ENCODE measurements at places on chromosomes 2 and 18.

DNA sequence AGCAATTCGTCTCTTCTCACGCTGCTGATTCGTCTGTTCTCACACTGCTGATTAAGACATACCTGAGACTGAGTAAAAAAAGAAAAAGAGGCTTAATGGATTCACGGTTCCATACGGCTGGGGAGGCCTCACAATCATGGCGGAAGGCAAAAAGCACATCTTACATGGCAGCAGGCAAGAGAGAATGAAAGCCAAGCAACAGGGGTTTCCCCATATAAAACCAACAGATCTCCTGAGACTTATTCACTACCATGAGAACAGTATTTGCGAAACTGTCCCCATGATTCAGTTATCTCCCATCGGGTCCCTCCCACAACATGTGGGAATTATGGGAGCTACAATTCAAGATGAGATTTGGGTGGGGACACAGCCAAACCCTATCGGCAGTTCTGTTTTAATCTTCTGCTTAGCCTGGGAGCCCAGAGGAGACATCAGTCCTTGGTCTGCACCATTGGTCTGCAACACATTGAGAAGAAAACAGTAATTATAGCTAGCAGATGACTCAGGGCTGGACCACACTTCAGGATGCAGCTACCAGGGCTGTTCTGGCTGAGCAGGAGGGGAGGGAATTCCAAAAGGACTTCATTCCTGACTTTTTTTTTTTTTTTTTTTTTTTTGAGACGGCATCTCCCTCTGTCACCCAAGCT is 69.4 kb downstream of the CABLES1 start:
- no peak for DNase-seq

GRCh38 chr2:231039821-231040364 is 2.6 kb downstream of the C2orf72 start:
- DNase-seq: no peak

GRCh38 chr2:113209011-113209645 is 35.4 kb downstream of the PSD4 start:
- DNase-seq: no peak

- no peak for DNase-seq
Observed at GRCh38 chr2:222754324-222754930, 83.0 kb downstream of the MOGAT1 start.

DNA sequence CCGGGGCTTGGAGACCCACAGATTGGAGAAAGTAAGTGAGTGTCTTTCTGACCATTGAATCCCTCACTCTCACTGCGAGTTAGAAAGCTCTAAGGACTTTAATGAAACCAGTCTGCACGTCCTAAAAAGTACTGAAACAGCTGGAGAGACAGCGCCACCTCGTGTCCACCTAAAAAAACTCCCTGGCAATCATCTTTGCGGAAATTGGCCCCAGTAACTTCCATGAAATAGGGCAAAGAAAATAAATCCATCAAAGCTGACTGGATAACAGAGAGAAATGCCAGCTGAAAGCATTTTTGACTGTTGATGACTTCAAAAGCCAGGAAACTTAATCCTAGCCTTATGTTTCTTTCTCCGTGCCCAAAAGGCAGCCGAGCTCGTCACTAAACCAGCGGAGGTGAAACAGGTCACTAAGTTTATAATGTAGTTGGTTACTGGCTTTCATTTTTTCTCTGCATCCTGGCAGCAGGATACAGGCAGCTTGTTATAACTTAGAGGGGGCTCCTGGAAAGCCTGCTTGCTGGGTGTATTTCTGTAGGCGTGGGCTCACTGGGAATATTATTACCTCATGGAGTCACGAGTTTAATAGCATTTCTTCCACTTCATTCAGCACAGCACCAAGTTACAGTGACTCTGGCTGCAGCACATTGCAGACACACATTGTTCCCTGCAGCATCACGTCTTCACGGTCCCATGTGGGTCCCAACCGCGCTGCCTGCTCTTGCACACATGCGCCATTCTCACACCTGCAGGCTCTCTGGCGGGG is 266.5 kb downstream of the HRH4 start:
- DNase-seq: peak; percentile 80

DNA sequence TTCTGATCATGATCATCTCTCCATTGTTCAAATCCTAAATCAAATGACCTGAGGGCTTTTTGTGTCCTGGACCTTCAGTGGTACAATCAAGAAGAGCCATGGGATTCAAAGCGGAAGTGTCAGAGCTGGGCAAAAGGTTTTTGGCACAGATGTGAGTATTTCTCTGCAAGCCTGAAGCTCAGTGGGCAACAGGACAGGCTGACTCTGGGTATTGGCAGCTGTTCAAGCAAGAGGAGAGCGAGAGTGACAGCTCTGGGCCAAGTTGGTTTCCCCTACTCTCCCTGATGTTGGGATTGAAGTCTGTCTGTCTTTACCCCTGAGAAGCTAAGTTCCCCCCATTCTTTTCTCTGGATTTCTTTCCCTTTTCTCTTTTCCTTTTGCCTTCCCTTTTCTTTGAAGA is 33.3 kb downstream of the DSEL start:
- no peak for DNase-seq

DNA sequence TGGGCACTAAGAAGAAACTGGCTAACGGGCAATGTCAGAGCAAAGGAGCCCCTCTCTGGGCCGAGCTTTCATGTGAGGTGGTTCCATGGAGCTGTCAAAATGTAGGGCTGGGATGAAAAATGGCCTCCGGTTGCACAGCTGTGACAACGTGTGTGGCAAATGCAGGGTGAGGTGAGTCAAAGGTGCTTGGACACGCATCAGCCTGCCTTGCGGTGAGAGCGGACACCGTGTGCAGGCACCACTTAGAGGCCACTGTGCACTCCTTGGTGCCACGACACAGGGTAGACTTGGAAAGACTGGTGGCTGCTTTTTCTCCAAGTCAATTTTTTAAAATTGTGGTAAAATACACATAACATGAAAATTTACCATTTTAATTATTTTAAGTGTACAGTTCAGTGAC is 195.4 kb downstream of the ZBTB7C start:
- DNase-seq: no peak

DNA sequence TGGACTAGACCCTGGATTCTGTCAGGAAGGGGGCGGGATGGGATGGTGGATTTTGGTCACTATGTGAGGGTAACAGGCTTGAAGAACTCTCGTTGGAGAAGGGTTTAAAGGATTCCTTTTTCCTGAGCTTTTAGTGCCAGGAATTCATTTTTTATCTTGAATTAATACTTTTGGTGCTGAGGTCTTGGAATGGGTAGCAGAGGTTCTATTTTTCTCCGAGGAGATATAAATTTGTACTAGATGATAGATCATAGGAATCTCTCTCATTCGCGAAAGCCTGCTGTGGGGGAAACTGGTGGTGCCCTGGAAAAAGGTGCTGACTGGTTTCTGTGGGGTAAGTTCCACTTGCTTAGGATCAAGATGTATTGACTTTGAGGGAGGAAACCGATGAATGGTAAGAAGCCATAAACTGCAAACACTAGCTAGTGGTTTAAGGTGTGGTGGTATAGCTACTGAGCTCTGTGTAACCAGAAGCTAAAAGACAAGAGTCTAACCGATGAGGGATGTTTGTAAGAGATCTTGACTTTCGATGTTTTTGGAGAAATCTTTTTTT is 706 bp downstream of the AGPS start:
- peak; percentile 35 for DNase-seq

DNA sequence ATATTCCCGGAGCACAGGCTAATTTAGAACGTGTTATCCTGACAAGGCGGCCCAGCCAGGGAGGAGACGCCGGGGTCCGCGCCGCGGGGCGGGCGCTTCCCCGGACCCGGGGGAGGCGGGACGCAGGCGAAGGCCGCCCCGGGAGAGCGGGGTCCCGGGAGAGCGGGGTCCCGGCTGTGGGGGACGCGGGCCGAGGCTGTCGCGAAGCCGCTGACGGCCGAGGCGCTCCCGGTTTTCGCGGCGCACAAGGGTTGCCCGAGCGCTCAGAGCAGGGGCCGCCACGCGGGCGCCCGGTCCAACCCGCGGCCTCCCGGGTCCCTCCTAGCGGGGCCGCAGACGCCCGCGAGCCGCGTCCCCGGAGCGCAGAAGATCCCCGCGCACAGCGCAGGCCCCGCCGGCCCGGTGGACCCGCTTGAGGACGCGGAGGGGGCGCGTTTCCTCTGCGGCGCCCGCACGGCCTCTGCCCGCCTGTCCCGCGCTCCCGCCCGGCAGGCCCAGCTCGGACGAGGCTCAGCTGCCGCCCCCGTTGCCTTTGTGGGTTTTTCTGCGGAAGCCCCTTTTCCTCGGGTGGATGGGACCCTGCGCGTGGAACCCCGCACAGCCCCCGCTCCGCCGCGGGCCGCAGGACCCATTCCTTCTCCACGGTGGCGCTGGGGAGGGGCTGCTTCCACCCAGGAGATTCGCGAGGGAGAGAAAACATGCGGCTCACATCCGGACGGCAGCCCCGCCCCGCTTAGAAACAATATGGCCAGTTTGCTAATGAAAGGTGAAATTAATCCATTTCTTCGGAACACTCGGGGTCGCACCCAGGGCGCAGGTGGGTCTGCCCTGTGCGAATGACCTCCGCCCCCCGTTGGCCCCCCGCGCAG is 9.6 kb upstream of the KCNG2 start:
- DNase-seq: no peak

- DNase-seq: no peak
Observed at GRCh38 chr2:149686136-149687051, 98.8 kb upstream of the MMADHC start.

DNA sequence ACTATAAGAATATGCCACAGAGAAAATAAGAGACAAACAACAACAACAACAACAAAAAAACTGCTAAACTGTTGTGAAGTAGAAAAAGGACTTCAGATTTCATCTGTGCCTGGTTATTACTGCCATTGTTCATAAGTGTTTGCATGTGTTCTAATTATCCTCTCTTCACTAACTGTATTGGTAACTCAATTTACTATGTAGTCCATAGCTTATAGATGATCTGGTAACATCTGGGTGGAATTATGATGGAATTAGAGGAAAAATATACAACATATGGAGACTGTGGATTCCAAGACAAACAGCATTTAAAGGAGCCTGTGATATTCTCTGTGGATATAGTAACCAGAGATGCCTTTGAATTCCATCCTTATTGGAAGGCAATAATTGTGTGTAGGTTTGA is 1891.5 kb upstream of the PIK3C3 start:
- no peak for DNase-seq

- no peak for DNase-seq
Observed at GRCh38 chr18:25322806-25323205, 29.2 kb downstream of the ZNF521 start.

DNA sequence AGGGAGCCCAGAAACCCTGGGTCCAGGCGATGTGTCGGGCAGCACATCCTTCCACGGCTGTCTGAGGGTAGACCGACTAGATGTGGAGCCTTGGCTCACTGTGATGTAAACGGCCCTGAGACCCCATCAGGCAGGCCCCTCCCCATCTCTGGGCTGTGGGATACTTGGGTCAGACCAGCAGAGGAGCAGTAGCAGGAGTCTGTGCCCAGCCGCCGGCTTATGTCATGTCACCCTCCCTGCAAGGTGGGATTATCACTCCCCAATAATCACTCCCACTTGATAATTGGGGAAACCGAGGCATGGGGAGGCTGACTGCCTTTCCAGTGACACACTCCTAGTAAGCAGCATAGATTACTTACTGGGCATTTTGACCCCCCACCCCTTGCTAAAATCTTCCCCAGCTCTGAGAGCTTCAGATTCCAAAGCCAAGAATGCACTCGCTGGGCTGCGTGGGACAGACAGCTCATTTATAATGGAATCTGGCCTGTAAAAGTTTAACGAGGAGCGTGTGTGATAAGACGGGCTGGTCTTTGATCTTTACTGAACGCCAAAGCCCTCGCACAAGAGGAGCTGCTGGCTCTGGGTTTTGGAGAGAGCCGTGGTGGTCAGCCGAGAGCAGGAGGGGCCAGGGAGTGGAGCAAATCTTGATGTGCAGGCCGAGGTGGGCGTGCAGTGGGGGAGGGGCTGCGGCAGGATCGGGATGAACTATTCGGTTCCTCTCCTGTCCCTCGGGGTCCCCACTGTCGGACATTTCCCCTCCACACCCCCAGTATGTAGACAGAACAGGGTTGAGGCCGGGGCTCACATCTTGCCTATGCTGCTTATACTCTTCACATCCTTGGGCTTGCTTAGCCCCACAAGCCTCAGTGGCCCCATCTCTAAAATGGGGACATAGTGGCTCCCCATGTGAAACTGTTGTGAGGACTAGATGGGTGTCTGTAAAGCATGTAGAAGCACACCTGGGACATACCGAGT is 200.0 kb downstream of the GLI2 start:
- DNase-seq: no peak

DNA sequence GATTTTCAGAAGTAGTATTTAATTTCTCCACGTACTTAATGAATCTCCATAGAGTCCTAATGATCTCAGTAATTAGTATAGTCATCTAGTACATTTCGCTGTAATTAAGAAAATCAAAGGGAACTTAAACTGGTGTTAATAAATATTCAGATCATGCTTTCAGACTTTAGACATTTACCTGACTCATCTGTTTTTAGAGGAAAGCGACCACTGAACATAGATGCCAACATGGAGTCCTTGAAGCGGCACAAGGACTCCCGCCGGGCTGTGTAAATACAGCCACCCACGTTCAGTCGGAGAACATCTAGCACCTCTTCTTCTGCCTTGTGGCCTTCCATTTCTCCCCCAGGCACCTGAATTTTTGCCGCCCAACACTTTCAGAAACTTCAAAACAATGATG is 3.2 kb downstream of the KCTD18 start:
- no peak for DNase-seq

GRCh38 chr2:86625096-86625495 is 1.4 kb upstream of the RNF103 start:
- DNase-seq: no peak

DNA sequence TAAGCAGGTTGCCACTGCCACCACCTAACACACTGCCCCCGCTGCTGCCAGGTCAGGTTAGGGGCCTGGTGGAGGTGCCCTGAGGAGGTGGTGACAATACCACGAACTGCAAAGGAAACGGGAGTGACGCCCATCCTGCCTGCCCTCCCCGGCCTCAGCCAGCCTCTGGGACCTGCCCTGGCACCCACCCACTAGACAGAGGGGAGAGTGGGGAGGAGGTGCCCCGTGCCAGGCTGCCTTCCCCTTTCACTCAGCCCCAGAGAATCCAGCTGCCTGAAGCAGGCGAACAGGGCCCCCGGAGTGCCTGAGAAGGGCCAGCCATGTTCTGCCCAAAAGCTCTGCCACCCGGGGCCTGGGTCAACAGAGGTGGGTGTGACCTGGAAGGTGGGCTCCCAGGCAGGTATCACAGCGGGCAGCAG is 44.5 kb upstream of the FOSL2 start:
- no peak for DNase-seq

- DNase-seq: no peak
Observed at GRCh38 chr18:12468445-12468844, 60.7 kb downstream of the PRELID3A start.

DNA sequence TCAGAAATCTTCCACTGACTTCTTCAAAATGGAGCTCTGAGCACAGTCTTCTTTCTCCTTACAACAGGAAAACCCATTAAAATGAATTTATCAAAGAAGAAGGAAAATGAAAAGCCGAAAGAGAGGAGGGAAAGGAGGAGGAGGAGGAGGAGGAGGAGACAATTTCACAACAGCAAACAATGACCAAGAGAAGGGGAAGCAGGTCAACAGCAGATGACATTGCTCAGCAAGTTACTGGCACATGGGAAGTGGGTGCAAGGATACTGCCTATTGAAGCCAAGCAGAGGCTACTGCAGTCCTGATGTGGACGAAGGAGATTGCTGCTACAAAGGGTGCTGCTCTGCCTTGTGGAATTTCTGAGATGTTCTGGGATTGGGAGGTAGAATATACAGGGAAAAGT is 268.2 kb upstream of the FBXO11 start:
- DNase-seq: no peak
